Colonic mucosa (tissue), 4 donors: ENCODE measurements at places on chromosomes 13 and 19. TPM values are rescaled to one million over a fixed set of nuclear protein-coding genes. Genes with fewer than 3 reads are reported as not detected.

DNA sequence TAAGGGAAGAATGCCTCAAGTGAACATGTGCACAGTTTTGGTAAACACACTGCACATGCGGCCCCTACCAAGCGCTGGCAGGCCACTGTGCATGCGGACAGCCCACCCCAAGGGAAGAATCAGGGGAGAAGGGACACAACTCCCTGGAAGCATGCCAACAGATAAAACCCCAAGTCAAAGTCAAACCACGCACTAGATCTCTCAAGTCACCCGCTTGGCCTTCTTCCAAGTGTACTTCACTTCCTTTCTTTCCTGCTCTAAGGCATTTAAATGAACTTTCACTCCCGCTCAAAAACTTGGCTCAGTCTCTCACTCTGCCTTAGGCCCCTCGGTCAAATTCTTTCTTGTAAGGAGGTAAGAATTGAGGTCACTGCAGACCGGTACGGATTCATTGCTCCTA, 4.6 kb upstream of the RFXAP start:
- no peaks in the 10 kb centered on the region for H3K27me3 ChIP-seq
- H3K36me3 ChIP-seq, result no peaks in the 10 kb centered on the region
- DNase-seq, result peak; percentile 27

The IQCN gene
- total RNA-seq, result 1.7 TPM

DNA sequence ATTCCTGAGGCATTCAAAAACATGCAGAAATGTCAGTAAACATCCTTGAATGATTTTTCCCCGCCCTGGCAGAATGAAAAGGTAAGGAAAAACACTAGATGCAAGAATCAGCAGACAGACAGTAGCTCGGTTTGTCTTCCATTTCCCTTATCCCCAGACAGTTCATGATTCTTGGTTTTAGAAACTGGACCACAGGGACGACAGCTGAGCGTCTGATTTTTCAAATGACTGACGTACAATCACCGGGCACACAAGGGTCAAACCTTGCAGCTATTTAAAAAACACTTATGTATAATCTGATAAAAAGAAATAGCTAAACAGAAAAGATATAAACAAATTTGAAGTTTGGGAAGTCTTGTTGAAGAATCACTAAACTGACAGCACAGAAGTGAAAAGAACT, 47.1 kb downstream of the DCLK1 start:
- no peaks in the 10 kb centered on the region for H3K36me3 ChIP-seq
- H3K4me3 ChIP-seq, result no peak overlapping the region
- H3K4me1 ChIP-seq, result no peaks in the 10 kb centered on the region
- no peak for DNase-seq
- no peaks in the 10 kb centered on the region for H3K27me3 ChIP-seq

The CYP4F3 gene
- total RNA-seq, result 7.8 TPM

GRCh38 chr13:74675182-74675581, 541.0 kb upstream of the KLF12 start:
- no peaks in the 10 kb centered on the region for H3K4me1 ChIP-seq
- no peak overlapping the region for H3K4me3 ChIP-seq

GRCh38 chr13:113663934-113664333, 3.1 kb upstream of the GRK1 start:
- no peaks in the 10 kb centered on the region for H3K36me3 ChIP-seq
- H3K27me3 ChIP-seq, result no peaks in the 10 kb centered on the region
- no peak overlapping the region for H3K4me3 ChIP-seq
- H3K27ac ChIP-seq, result no peak overlapping the region
- H3K4me1 ChIP-seq, result no peaks in the 10 kb centered on the region
- DNase-seq, result peak; percentile 41

DNA sequence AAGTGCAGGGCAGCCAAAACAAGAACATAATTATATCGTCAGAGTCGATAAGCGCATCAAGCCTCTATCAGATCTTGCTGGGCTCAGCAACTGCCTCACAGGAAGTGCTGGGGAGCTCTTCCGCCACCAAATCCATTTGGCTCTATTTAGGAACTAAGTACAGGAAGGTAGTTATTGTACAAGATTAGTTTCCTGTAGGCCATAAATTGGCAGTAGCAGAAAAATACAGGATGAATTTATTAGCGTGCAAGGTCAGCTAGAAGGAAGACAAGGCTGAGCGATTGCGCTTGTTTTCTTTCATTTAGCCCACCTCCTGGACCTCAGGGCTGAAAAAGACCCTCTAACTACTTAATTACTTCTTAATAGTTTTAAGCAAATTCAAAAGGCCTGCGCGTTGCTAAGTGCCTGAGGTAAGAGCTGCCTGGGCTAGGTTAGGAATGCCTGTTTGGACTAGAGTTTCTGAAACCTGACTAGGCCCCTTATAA, 118.5 kb downstream of the IRS2 start:
- no peaks in the 10 kb centered on the region for H3K4me1 ChIP-seq
- no peak overlapping the region for H3K4me3 ChIP-seq
- no peaks in the 10 kb centered on the region for H3K36me3 ChIP-seq
- no peak for DNase-seq
- H3K27ac ChIP-seq, result no peak overlapping the region

The ZNF426 gene
- total RNA-seq, result 7.5 TPM

DNA sequence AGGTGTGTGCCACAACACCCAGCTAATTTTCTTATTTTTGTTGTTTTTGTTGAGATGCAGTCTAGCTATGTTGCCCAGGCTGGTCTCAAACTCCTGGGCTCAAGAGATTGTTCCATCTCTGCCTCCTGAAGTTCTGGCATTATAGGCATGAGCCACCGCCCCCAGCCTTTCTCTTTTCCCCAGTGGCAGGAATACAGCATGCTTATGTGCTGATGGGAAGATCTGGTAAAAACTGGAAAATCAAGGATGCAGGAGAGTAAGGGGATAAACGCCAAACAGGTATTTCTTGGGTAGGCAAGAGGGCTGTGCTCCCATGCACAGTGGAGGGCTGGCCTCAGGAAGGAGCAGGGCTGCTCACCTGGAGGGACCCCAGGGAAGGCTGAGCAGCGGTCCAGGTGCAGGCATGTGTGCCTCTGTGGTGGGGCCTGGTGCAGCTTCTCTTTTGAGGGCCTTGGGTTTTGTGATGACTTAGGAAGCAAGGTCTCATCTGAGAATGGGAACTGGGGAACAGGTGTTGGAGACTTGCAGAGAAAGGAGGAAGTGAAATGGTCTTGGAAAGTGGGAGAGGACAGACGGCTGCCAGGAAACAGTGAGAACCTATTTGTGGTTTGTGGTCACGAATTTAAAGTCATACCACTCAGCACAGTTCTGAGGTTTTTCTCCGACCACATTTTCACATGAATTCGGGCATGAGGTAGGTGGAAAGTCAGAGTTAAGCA, 106.5 kb downstream of the TEX26 start:
- H3K36me3 ChIP-seq, result no peaks in the 10 kb centered on the region
- DNase-seq, result no peak
- no peaks in the 10 kb centered on the region for H3K4me1 ChIP-seq
- no peaks in the 10 kb centered on the region for H3K27me3 ChIP-seq

GRCh38 chr13:32468502-32469142, 40.7 kb upstream of the N4BP2L1 start:
- no peak overlapping the region for H3K27ac ChIP-seq
- no peaks in the 10 kb centered on the region for H3K27me3 ChIP-seq
- H3K4me3 ChIP-seq, result no peak overlapping the region
- no peaks in the 10 kb centered on the region for H3K4me1 ChIP-seq
- no peaks in the 10 kb centered on the region for H3K36me3 ChIP-seq

The ADGRE2 gene
- 1.3 TPM for total RNA-seq

DNA sequence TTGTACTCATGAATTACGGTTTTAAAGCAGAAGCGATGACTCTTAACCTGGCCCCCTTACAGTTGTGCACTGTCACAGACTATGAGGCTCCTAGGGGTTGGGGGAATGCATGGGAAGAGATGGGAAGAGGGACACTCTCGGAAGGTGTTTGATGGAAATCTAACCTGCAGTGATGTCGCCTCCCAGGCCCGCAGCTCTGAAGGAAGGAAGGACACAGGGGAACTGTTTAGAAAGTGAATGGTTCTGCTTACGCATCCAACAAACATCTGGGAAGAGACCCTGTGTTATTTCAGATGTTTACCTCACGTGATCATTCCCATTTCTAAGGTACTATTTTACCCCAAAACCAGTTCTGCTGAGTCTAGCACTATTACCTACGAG, 48.0 kb upstream of the SLC7A9 start:
- no peak overlapping the region for H3K4me3 ChIP-seq
- no peak overlapping the region for H3K27ac ChIP-seq
- DNase-seq, result no peak
- no peaks in the 10 kb centered on the region for H3K36me3 ChIP-seq

- H3K27me3 ChIP-seq, result no peaks in the 10 kb centered on the region
- H3K36me3 ChIP-seq, result no peaks in the 10 kb centered on the region
- H3K4me3 ChIP-seq, result no peak overlapping the region
- DNase-seq, result no peak
- no peaks in the 10 kb centered on the region for H3K4me1 ChIP-seq
Observed at GRCh38 chr13:43089912-43090498, 66.6 kb downstream of the DNAJC15 start.

- no peak overlapping the region for H3K4me3 ChIP-seq
- DNase-seq, result no peak
- no peaks in the 10 kb centered on the region for H3K4me1 ChIP-seq
- no peak overlapping the region for H3K27ac ChIP-seq
- H3K36me3 ChIP-seq, result peaks cover 18% of the 10 kb centered on the region
- no peaks in the 10 kb centered on the region for H3K27me3 ChIP-seq
Observed at GRCh38 chr19:16420781-16421386, 50.9 kb downstream of the EPS15L1 start.

The A1BG gene
- 4.7 TPM for total RNA-seq

- no peak overlapping the region for H3K4me3 ChIP-seq
- no peaks in the 10 kb centered on the region for H3K27me3 ChIP-seq
- H3K4me1 ChIP-seq, result no peaks in the 10 kb centered on the region
- H3K27ac ChIP-seq, result no peak overlapping the region
Observed at GRCh38 chr19:4699826-4700692, 23.6 kb downstream of the DPP9 start.

GRCh38 chr13:51618626-51619025, 34.4 kb downstream of the WDFY2 start:
- DNase-seq, result no peak
- H3K4me1 ChIP-seq, result no peaks in the 10 kb centered on the region
- H3K36me3 ChIP-seq, result no peaks in the 10 kb centered on the region

DNA sequence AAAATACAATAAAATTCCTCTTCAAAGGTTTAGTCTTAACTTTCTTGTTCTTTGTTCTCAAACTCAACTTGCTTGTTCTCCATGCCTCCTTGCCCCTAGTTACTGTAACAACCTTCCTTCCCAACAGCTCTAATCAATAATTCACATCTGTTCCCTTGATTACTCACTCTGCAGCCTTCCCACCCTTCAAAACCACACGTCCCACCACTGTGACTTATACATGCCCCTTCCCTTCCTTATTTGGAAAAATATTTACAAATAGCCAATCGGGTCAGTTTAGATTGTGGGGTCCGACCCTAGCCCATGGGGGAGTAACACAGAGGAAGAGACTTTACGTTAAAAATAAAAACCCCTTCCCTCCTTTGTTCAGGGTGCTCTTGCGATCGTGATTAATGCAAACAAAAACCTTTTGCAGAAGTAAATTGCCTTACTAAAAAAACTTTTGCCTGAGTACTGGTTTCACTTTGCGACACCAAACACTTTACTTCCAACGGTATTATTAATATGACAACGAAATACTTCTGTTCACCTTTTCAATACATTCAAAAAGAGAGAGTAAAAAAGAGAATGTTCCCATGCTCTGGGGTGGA, 512 bp upstream of the ZNF93 start:
- H3K27ac ChIP-seq, result peak overlapping the region; percentile 72
- peak overlapping the region; percentile 69 for H3K4me3 ChIP-seq
- DNase-seq, result no peak
- H3K36me3 ChIP-seq, result no peaks in the 10 kb centered on the region
- no peaks in the 10 kb centered on the region for H3K4me1 ChIP-seq

- no peaks in the 10 kb centered on the region for H3K36me3 ChIP-seq
- no peak overlapping the region for H3K4me3 ChIP-seq
- H3K27me3 ChIP-seq, result no peaks in the 10 kb centered on the region
- no peaks in the 10 kb centered on the region for H3K4me1 ChIP-seq
Observed at GRCh38 chr13:109671919-109672318, 114.5 kb downstream of the IRS2 start.

GRCh38 chr19:45307361-45307760, 15.3 kb downstream of the CKM start:
- H3K27me3 ChIP-seq, result no peaks in the 10 kb centered on the region
- no peak overlapping the region for H3K27ac ChIP-seq

GRCh38 chr19:35211545-35212230, 16.9 kb downstream of the FAM187B start:
- H3K27ac ChIP-seq, result peak overlapping the region; percentile 44
- peaks cover 6% of the 10 kb centered on the region for H3K4me1 ChIP-seq
- DNase-seq, result peak; percentile 53
